Activated CD4-positive, alpha-beta T cell treated with anti-CD3 and anti-CD28 coated beads, Interleukin-2, amount 50 U/mL, for 4 hours (primary cell): ENCODE measurements at places on chromosomes 1 and 21.

- no peak for DNase-seq
These were observed 299.0 kb downstream of the TPR start for GRCh38 chr1:186076006-186076405.

- DNase-seq: peak; percentile 68
These were observed 51.7 kb downstream of the S1PR1 start for GRCh38 chr1:101288491-101288944.

DNA sequence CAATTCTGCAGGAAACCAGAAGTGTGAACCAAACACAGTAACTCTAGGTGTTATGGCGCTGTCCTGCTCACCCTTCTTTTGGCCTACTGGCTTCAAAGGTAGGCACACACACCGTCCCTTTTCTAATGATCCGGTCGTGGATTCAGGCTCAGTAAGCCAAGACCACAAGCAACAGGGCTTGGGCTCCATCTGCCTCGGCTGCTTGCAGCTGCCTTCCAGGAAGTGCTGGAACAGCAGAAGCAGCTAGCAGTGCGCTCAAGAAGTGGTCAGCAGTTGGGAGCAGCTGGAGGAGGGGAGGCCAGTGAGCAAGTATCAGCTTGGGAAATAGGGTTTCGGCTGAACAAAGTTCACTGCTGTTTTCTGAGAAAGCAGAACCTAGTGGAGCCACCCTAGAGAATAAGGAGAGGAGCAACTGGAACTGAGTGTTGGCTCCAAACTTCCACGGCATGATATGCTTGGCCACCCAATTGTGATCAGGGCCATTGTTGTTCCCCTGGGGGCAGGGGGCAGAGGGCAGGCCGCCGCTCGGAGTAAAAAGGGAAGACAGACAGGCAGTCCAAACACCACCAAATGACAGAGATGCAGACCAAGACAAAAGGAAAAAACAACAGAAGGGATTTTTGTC, 173.4 kb downstream of the TOMM20 start:
- no peak for DNase-seq

DNA sequence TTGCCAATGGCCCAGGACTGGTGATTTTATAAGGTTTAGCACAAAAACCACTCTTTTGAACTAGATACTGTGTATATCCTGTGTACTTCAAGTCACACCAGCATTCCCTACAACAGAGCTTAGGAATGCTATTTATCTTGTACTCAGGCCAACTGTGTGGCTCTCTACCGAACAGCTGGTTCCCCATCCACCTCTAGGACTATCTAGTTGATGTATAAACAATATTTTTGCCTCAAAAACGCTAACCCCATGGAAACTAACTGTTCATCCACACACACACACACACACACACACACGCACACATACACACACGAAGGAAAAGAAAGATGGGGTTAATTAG, 28.7 kb upstream of the SLC45A3 start:
- DNase-seq: no peak

DNA sequence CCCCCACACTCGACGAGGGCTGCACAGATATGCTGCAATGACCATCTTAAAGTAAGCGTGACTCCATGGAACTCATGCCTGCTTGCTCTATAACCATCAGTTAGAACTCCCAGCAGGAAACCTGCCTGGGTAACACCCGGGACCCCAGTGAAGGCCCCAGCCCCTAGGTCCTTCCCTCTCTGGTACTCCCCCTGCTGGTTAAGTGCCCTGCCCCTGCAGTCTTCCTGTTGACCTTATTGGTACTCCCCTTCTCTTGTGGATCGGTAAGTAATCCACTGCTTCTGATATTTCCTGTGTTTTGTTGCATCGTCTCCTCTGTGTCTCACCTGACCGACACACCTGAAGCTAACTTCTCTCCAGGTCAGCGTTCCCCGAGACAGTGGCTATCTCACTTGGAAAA, 104.8 kb upstream of the COG2 start:
- no peak for DNase-seq

- DNase-seq: no peak
These were observed 7.6 kb upstream of the SLAMF9 start for GRCh38 chr1:159961636-159962035.

DNA sequence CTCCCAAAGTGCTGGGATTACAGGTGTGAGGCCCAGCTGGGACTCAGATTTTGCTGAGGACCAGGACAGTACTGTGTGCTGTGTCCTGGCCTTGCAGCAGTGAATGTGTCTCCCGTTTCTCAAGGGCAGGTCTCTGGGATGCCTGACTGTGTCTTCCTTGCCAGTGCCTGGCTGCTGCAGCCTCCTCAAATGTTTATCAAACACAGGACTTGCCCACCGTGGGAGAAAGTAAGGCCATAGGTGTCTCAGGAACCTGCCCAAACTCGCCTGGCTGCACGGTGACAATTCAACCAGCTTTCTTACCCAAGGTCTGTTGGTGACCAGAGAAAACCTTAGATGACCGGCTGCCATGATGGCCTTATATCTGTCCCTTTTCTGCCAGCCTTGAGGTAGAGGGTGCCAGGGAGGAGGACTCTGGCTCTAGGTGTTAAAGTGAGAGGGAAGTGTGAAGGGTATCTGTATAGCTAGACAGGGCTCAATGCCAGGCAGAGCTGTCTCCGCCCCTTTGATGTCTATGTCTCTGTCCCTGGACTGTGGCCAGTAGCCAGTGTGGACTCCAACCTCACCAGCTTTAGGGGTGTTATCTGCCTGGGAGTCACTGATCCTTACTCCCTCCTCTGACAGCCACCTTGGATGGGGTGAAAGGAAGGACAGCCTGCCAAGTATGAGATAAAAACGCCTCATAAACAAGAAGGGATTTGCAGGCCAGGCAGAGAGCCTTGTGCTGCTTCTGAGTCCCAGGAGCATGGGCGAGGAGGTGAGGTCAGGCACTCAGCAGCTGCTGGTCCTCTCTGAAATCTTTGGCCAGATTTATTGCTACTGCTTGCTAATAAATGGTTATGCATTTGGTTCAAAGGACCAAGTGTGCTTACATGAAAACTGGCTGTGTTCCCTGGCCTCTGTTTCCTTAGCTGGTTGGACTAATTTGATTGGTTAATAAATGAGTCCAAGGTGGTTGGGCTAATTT, 22.3 kb downstream of the IL6R start:
- DNase-seq: no peak

DNA sequence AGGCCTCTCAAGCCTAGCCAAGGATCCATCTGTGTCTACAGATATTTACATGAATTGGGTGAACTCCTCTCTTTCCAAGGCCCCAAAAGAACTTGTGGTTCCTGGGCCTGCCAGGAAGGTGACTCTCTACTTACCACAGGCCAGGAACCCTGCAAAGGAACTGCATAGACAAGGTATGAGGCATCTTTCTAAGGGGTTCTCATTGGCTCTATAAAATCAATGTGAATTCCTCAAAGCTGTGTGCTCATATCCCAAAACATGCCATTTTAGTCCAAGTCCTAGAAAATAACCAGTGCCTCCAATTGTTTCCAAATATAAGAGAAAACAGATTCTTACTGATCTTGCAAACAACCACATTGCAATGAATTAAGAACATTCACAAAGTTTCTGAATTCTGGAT, 39.9 kb upstream of the RGL1 start:
- no peak for DNase-seq

- peak; percentile 12 for DNase-seq
These were observed 14.0 kb upstream of the DISC1 start for GRCh38 chr1:231612393-231613089.

DNA sequence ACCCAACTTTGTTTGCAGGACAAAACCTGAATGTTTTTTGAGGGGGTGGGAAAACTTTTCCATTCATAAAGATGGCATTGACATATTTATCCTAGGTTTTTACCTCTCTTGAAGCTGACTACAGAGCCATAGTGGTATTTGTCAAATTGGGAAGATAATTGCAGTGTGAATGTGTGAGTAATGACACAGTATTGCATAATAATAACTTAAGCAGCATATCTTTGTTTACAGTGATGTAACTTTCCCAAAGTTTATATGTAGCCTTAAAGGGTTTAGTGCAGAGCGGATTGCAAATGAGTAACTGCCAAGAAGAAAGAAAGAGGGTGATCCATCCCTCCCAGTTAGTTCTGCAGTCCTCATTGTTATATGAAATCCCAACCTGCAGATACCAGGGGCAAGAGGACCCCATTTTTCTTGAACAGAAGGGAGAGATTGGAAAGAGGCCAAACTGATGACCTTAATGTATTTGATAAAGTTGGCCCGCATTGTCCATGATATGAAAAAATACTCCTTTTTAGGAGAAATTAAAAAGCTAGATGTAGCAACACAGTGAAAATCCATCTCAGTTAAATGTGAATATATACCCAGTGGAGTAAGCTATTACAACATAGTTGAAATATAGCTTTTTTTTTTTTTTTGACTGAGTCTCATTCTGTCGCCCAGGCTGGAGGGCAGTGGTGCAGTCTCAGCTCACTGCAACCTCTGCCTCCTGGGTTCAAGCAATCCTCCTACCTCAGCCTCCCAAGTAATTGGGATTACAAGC, 23.7 kb upstream of the NFIA start:
- DNase-seq: no peak

DNA sequence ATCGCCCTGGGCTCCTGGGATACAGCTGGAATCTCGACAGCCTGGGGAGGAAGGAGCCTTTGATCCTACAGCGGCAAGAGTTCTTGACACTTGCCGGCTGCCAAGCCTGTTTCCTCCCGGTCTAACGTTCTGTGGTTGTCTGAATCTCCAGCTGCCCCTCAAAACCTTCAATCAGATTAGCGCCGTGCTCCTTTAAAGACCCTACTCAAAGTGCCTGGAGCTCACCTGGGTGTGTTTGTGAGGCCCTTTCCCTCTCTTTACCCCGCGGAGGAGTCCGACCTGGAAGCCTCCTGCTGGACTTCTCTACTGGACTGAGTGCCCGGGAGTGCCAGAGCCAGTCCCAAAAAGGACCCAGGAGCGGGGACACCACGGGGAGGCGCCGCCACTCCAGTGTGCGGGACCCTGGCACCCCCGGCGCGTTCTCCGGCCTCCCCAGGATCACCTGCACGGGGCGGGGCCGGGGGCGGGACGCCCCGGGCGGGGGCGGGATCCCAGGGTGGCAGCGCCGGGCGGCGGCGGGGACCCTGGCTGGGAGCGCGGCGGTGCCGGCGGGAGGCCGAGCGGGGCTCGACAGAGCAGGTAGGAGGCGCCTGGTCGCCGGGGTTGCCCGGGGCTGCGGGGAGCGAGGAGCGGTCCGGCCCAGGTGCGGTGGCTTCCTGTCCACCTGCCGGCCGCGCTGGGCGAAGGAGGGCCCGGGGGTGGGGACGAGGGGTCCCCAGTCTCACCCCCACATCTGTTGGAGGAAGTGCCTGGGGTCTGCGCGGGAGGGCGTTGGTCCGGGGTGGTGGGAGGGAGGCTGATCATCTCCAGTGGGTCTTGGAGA, at the start of gene NCMAP:
NCMAP (plus strand) TSS at position 497 of the 823 bp plus-strand sequence. CDS start 39,344 bp downstream, outside the sequence.
- DNase-seq: peak; percentile 45

- DNase-seq: no peak
These were observed 51.7 kb downstream of the PRAMEF20 start for GRCh38 chr1:13461977-13462376.

- DNase-seq: no peak
These were observed 150.3 kb upstream of the SPAG17 start for GRCh38 chr1:118335331-118335732.

GRCh38 chr21:46029186-46029924, 47.8 kb downstream of the COL6A1 start:
- DNase-seq: no peak

- DNase-seq: no peak
These were observed 759 bp downstream of the AMPD2 start for GRCh38 chr1:109620401-109620791.

DNA sequence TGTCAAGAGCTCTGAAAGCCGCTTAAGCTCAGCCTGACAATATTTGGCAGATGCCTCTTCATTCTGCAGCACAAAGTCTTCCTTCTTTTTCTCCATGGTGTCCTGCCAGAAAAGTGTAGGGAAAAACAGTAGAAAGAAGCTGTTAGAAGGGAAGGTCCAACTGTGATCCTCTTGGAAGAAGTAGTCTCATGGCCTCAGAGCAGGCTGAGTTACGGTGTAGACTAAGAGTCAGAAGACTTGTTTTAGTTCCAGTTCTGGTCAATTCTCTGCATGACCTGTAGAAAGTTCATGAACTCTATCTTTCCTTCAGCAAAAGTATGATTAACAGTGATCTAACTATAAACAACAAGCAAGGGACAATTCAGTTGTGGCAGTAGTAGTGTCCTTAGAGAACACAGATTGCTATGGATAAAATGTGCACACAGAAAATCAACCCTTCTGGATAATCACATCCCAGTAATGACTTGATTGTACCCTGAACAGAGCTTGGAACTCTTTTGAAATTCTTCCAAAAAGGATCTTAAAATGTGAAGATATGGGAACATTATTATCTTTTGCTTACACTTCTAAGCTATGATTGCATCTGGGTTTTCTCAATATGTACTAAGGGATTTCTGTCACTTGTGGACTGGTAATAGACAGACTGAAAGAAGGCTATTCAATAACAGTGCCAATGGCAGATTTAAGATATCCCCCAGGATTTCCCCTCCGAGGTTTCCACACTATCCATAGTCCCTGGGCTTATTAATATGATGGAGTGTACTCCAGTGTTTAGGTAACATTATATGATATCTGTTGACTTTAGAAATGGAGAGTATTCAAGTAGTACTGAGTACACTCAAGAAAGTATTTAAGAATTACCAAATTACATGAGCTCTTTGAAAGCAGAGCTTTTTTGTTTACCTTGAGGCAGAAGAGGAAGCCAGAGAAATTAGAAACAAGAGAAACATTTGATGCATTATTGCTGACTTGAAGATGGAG, 22.1 kb upstream of the GBP2 start:
- no peak for DNase-seq

DNA sequence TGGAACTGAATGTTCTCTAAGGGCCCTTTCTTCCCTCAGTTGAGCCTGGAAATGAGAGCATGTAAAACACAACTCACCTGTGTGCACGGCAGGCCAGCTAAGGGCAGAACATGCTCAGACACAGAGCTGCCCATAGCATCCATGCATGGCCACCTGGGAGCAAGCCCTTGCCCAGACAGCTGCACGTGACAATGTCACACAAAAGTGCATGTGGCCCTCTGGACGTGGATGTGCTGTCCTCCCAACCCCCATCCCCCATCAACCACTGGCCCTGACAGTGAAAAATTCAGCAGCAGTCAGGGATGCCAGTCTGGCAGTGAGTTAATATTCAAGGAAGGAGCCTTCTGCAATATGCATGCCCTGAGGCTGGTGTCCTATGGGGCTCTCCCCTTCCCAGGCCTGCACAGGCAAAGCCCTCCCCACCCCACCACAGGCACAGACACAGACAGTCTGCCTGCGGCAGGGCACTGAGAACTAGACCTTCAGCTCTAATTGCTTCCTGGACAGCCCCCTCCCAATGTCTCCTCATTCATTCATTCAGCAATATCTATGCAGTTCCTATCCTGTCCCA, 14.6 kb upstream of the COL16A1 start:
- DNase-seq: no peak
